SJSA1 (cell line): ENCODE measurements at places on chromosomes 12 and 14. TPM values are rescaled to one million over a fixed set of nuclear protein-coding genes. Genes with fewer than 3 reads are reported as not detected.

PEBP1 gene
- 243 and 309 TPM in 2 replicates for total RNA-seq

IPO8 gene
- 14.7 and 21.0 TPM in 2 replicates for total RNA-seq

LRRC10 gene
- not detected in 2 replicates for total RNA-seq

SLC10A1 gene
- total RNA-seq, result not detected in 2 replicates

KCNJ8 gene
- not detected in 2 replicates for total RNA-seq

TGM1 gene
- 0.76 TPM in 1 of 2 replicates, not detected in the other for total RNA-seq

CMTM5 gene
- not detected in 2 replicates for total RNA-seq

RNF31 gene
- total RNA-seq, result 40.3 and 135 TPM in 2 replicates

DNA sequence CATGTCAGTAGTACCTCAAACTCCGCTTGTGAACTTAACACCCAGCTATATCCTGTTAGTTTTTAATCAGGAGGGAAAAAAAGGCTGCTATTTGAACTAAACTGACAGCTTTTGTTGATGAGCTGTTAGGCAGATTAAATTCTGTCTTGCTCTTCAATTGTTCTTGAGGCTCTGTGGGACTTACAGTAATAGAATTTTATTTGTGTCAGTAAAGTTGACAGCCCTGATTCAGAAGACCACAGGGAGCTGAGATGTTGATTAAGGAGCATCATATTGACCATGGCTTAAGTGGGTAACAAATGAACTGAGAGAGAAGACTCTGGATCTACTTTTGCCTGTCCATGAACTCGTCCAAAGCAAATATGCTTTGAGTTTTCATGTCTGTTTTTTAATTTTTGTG is 622.9 kb downstream of the DIO2 start:
- no peak for DNase-seq

DNA sequence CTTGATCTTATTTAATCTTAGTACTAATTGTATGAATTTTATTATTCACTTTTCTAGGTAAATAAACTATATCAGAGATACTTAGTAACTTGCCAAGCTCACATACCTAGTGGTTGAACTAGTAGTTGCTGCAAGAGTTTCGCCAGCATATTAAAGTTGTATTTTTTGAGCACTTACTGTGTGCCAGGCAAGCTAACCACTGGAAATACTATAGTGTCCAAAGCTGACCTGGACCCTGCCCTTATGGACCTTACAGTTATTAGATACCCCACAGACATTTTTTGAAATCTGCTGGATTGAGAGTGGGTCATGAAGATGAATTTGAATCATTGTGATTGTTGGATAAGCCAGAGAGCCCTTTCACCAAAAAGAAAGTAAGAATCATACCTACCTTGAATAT is 125.0 kb downstream of the RAD51B start:
- DNase-seq, result no peak

- DNase-seq, result no peak
Measured at GRCh38 chr12:64335886-64336466, 54.6 kb downstream of the C12orf56 start.

DNA sequence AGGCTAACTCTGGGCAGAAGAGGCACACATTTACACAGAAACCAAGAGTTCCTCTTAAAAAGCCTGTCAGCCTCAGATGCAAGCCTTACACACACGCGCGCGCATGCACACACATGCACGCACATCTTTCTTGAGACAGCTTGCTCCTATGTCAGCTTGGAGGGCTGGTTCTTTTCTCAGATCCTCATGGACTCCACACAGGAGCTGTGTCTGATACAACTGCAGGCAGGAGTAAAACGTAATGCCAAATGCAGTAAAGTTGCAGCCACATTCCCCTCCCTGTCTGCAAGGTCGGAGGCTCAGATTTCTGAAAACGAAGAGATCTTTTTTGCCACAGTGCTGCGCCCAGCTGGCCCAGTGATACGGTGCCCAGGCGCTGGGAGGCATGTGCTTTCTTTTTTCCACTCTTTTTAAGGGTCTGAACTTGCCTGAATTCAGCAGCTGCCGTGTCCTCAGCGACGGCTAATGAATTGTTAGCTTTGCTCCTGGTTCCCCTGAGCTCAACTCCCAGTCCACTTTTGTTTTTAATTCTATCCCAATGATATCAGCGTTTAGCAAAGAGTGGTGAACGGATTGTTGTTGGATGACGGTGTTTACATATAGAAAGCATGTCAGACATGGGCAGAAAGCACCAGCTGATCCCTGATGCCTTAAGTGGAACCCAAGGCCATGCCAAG is 72.9 kb upstream of the FOXN3 start:
- no peak for DNase-seq

- DNase-seq, result no peak
Measured at GRCh38 chr12:101045486-101046464, 164.3 kb downstream of the SLC5A8 start.

- DNase-seq, result no peak
Measured at GRCh38 chr12:26642361-26642760, 190.6 kb downstream of the ITPR2 start.

GRCh38 chr14:100103250-100104005 is 38.2 kb downstream of the EVL start:
- peak; percentile 24 for DNase-seq

- DNase-seq, result peak; percentile 62
Measured at GRCh38 chr12:29552324-29552927, 54.9 kb upstream of the OVCH1 start.

DNA sequence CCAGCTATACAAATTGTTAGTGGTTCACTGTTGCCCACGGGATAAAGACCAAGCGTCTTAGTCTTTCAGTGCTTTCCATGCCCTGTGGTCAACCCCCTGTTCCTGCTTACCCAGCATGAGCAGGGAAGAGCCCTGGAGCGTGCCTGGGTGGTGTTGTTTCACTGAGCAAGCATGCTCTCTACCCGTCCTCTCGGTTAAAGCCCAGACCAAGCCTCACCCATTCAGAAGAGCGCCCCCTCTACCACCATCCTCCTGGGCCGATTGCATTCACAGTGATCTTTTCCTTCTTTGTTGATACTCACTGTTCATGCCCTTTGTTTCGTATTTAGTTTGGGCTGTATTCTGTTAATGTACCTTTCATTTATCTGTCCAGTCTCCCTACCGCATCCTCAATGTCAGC is 25.1 kb downstream of the DYRK4 start:
- no peak for DNase-seq

- no peak for DNase-seq
Measured at GRCh38 chr12:131085125-131085815, 131.6 kb downstream of the ADGRD1 start.
